ENCODE measurements at places on chromosomes 6 and 20. TPM values are rescaled to one million over a fixed set of nuclear protein-coding genes. Genes with fewer than 3 reads are reported as not detected.

Gene NMBR
- not detected for total RNA-seq

DNA sequence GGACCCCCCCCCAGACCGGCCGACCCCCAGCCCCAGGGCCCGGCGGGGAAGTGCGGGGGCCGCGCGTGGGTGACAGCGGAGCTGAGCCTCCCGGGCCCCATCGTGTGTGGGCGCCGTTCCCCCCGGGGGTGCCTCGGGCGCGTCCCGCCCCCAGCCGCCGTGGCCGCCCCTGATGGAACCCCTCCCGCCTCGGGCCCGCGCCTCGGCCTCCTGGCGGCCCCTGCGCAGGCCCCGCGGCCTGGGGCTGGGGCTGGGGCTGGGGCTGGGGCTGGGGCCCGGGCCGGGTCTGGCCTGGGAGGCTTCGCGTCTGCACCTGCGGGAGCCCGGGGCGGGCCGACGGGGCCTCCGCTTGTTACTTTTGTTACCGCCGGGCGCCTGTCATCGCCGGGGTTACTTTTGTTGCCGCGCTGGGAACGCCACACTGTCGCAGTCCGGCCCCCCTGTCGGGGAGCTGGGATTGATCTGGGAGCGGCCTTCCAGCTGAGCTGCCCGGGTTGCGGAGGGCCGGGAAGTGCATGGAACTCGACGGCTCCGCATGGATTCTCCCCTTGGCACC is 598 bp downstream of the OGFR start:
- DNase-seq: no peak

DNA sequence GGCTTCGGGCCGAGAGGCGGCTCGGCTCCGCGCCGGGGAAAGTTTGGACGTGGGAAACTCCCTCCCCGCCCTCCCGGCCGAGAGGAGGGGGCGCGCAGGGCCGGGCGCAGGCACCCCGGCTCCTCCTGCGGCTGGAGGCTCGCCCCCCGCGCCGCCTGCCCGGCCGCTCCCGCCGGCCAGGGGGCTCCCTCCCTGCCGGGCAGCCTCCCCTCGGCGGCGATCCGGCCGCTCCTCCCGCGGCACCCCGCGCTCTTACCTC is 370 bp downstream of the CDH22 start:
- DNase-seq: no peak

GRCh38 chr20:35133031-35133430 is 14.1 kb downstream of the EDEM2 start:
- no peak for DNase-seq

- DNase-seq: no peak
These were observed 11.8 kb downstream of the UTRN start for GRCh38 chr6:144296973-144297372.

DNA sequence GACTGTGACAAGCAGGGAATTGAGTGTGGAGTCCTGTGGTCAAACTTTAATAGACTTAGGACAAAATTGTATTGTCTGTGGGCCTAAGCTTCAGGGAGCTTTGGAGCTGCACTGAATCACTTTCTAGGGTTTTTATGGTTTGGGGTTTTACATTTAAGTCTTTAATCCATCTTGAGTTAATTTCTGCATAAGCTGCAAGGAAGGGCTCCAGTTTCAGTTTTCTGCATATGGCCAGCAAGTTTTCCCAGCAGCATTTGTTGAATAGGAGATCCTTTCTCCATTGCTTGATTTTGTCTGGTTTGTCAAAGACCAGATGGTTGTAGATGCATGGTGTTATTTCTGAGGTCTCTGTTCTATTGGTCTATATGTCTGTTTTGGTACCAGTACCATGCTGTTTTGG is 113.4 kb upstream of the NXT1 start:
- DNase-seq: no peak

Measured in mammary epithelial cell (primary cell).